Muscle of leg (tissue), 16 donors: ENCODE measurements at places on chromosomes 5 and 9. TPM values are rescaled to one million over a fixed set of nuclear protein-coding genes. Genes with fewer than 3 reads are reported as not detected.

Gene LCN1
- polyA plus RNA-seq = not detected

- no peak overlapping the region for H3K4me3 ChIP-seq
- peak; percentile 19 for DNase-seq
- H3K4me1 ChIP-seq = peaks cover 19% of the 10 kb centered on the region
- no peaks in the 10 kb centered on the region for H3K36me3 ChIP-seq
Measured at GRCh38 chr5:73300337-73301207, 127.6 kb downstream of the TMEM174 start.

GRCh38 chr9:88571419-88571818, 36.4 kb downstream of the NXNL2 start:
- H3K27me3 ChIP-seq = no peaks in the 10 kb centered on the region
- no peaks in the 10 kb centered on the region for H3K36me3 ChIP-seq
- H3K4me1 ChIP-seq = peaks cover 6% of the 10 kb centered on the region
- DNase-seq = peak; percentile 50
- H3K4me3 ChIP-seq = no peak overlapping the region

Gene MLANA
- polyA plus RNA-seq = 0.48 TPM

DNA sequence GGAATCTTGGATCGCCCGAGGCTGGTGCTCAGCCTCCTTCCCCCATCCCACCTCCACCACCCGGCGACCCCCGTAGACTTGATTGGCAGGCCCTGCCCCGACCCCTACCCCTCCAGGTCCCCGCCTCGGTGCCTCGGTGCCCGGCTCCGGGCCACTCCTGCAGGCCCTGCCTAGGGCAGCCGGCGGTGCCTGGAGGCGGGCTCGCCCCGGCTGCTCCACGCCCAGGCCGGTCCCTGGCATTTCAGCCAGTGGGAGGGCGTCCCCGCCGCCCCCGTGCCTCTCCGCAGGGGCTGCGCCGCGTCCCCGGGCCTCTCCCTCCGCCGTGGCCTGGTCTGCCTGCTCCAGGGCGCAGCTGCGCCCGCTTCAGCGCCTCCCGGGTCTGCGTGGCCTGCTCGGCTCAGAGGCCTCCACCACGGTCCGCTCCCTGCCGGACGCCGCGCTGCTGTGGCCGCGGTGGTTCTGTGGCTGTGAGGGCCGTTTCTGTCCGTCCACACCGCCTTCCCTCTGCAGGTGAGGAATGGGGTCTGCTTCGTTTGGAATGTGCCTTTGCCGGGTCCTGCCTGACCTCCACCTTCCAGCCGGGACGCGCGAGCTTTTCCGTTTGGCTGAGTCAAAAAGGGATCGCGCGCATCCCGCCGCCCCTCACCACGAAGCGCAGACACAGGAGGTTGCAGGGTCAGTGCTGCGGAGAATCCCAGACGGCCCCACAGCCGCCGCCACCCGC, 48.3 kb upstream of the IRX4 start:
- H3K27me3 ChIP-seq = peaks cover 15% of the 10 kb centered on the region
- peak overlapping the region; percentile 18 for H3K27ac ChIP-seq
- peak; percentile 57 for DNase-seq
- H3K4me1 ChIP-seq = peaks cover 18% of the 10 kb centered on the region

DNA sequence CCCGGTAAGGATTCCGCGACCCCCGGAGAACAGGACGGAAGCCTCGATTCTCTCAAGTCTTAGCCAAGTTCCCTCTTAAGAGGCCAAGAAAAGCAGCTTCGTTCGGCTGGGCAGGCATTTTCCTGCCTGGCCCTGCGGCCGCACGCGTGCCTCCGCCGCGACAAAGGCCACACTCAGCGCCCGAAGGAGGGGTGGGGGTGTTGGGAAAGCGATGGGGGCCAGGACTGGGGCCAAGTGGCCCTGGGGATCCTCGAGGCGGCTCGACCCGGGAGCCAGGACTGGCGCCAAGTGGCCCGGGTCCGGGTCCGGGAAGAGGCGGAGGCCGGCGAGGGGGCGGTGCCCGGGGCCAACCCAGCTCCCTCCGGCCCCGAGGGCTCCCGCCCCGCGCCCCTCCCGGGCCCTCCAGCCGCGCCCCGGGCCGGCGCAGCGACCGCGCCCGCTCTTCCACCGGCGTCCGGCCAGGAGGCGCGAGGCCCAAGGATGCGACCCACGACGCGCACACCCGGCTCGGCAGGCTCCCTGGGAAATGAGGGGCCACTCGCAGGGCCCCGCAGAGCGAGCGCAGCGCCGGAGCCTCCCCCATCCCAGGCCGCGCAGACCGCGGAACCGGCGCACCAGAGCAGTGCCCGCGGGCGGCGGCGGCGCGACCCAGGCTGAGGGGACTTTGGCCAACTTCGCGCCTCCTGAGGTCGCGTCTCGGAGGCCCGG, 756 bp downstream of the VAV2 start:
- H3K27ac ChIP-seq = peak overlapping the region; percentile 3
- H3K36me3 ChIP-seq = no peaks in the 10 kb centered on the region
- H3K27me3 ChIP-seq = peaks cover 5% of the 10 kb centered on the region
- H3K4me3 ChIP-seq = peak overlapping the region; percentile 47

- H3K4me1 ChIP-seq = no peaks in the 10 kb centered on the region
- no peak overlapping the region for H3K27ac ChIP-seq
- H3K36me3 ChIP-seq = peaks cover 4% of the 10 kb centered on the region
- no peak for DNase-seq
- no peaks in the 10 kb centered on the region for H3K27me3 ChIP-seq
Measured at GRCh38 chr5:43592363-43592762, 10.6 kb upstream of the NNT start.

DNA sequence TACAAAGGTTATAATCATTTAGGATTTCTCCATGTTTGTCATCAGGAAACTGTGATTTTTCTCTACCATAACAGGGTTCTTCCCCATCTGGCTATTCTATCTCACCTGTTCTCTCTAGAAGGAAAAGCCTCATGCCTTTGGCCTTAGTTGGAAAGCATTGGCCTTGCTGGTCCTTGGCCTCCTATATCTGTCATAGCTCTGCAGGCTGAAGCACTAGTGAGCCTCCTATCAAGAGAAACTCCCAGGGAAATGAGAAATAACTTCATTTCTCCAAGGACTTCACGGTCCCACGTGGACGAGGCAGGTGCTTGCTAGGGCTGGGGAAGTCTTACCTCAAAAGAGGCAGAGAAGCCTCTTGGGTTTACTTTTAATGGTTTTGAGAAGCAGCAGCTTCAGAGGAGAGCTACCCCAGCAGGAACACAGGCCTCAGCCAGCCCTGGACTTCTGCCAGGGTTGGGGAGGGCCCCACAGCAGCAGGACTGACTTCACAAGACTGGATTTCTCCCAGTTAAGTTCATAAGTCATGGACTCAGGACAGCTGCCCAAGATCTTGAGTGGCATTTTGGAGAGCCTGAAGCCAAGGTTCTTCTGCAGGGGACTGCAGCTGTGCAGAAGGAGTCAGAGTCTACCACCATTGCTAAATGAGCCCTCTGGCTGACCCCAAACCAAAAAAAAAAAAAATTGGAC, 15.8 kb upstream of the PSAT1 start:
- H3K4me3 ChIP-seq = no peak overlapping the region
- peak; percentile 97 for DNase-seq
- H3K36me3 ChIP-seq = no peaks in the 10 kb centered on the region
- H3K27ac ChIP-seq = peak overlapping the region; percentile 87

DNA sequence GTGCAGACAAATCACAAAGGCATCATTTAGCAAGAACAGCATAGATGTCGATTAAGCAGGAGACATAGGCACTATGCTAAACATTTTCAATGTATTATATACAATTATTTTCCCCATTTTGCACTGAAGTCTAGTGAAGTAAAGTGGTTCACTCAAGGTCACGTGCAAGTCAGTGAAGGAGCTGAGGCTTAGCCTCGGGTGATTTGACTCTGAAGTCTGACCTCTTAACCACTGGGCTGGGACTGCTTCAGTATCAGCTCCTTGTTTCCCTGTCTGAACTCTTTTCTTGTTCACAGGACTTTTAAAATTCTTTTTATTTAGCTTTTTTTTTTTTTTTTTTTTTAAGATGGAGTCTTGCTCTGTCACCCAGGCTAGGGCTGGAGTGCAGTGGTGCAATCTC, 262.7 kb downstream of the DRD1 start:
- no peaks in the 10 kb centered on the region for H3K4me1 ChIP-seq
- DNase-seq = no peak
- H3K27ac ChIP-seq = no peak overlapping the region
- H3K27me3 ChIP-seq = no peaks in the 10 kb centered on the region
- no peak overlapping the region for H3K4me3 ChIP-seq
- no peaks in the 10 kb centered on the region for H3K36me3 ChIP-seq

GRCh38 chr5:159097784-159098602, 1.7 kb downstream of the EBF1 start:
- H3K27ac ChIP-seq = peak overlapping the region; percentile 97
- H3K27me3 ChIP-seq = peaks cover 69% of the 10 kb centered on the region
- H3K36me3 ChIP-seq = peaks cover 6% of the 10 kb centered on the region
- peak; percentile 71 for DNase-seq

GRCh38 chr9:125405938-125406809, 144.5 kb downstream of the GAPVD1 start:
- DNase-seq = no peak
- no peak overlapping the region for H3K27ac ChIP-seq
- no peaks in the 10 kb centered on the region for H3K36me3 ChIP-seq
- peaks cover 12% of the 10 kb centered on the region for H3K27me3 ChIP-seq

DNA sequence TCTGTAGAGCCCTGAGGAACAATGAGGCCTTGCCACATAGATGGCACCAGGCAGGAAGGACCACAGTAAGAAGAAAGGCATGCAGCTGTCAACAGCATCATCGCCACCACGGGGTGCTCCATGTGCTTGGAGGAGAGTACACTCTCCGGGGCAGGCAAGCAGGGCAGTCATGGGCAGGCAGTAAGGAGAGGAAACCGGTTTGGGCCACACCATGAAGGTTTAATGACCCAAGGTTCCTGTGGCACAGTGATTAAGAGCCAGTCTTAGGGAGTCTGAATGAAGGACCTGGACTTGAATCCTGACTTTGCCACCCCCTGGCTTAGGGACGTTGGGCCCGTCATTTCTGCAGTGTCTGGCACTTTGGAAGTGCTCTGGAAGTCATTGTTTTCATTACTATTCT, 80.6 kb upstream of the ZBTB43 start:
- H3K27me3 ChIP-seq = peaks cover 52% of the 10 kb centered on the region
- H3K36me3 ChIP-seq = no peaks in the 10 kb centered on the region
- DNase-seq = no peak
- H3K27ac ChIP-seq = no peak overlapping the region

Gene INSL4
- polyA plus RNA-seq = not detected

GRCh38 chr5:107496466-107496865, 174.3 kb downstream of the EFNA5 start:
- H3K36me3 ChIP-seq = no peaks in the 10 kb centered on the region
- no peak overlapping the region for H3K4me3 ChIP-seq
- H3K27me3 ChIP-seq = no peaks in the 10 kb centered on the region
